ENCODE measurements at places on chromosomes 1 and 21.

GRCh38 chr21:31557421-31558188 lies 101.9 kb upstream of the SOD1 start:
- no peak for DNase-seq

GRCh38 chr1:155198547-155198906 lies 9.2 kb downstream of the THBS3 start:
- DNase-seq = no peak

- no peak for DNase-seq
These were observed 18.0 kb downstream of the PIK3C2B start for GRCh38 chr1:204476563-204476962.

DNA sequence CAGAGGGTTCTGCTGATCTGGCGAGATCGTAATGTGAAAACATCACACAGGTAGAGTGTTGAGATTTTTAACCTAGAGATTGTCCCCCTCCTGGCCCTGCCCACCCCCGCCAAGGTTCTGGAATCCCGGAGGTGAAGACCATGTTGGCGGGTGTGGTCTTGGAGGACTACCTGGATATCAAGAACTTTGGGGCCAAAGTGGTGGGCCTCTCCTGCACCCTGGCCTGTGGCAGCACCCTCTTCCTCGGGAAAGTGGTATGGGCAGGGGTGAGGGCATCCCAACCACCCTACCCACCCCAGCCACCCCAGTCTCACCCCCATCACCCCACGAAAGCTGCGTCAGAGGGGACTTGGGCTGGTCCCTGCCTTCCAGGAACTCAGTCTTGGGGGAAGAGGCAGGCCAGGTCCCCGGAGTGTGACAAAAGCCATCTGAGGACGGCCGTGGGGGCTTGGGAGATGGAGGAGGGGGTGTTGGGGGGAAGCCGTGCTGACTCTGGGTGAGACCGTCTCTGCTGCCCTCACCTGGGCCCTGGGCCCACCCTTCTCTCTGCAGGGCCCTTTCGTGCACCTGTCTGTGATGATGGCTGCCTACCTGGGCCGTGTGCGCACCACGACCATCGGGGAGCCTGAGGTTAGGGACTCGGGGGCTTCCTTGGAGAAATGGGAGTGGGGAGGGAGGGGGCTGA lies 4.4 kb downstream of the CLCNKB start:
- DNase-seq = no peak

DNA sequence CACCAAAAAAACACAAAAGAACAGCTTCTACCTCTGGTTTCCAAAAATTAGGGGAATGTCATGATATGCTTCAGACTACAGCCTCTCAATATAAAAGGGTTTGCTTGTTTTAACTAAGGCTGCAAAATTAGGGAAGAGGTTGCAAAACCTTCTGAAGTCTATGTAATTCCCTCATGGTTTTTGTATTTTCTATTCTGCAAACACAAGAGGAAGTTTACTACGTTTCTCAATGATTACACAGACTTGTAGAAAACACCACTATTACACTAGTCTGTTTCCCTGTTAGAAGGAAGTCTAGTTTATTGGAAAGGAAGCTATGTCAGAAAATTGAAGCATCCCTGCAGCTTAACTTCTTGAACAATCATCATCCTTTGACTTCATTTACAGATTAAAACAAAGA lies 229.7 kb upstream of the FMN2 start:
- no peak for DNase-seq

DNA sequence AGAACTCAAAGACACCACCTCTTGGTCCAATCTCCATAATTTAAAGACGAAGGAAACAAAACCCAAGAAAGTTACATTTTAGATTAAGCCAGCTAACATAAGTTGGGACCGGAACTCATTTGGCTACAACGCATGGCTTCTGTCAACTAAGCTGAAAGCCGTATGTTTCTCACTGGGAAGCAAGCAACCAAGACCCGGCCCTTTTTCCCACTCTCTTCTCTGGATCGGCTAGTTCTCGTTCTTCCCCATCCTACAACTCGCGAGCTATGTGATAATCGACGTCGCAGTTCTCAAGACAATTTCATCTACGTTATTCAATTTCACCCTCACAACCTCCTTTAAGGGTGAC lies 601 bp downstream of the CCT8 start:
- DNase-seq = no peak

- DNase-seq = no peak
These were observed 246.4 kb downstream of the MATN1 start for GRCh38 chr1:30476911-30477459.

GRCh38 chr1:8706995-8707396 lies 110.4 kb downstream of the RERE start:
- no peak for DNase-seq

- DNase-seq = no peak
These were observed 95.8 kb upstream of the UBE2U start for GRCh38 chr1:64107632-64108031.

DNA sequence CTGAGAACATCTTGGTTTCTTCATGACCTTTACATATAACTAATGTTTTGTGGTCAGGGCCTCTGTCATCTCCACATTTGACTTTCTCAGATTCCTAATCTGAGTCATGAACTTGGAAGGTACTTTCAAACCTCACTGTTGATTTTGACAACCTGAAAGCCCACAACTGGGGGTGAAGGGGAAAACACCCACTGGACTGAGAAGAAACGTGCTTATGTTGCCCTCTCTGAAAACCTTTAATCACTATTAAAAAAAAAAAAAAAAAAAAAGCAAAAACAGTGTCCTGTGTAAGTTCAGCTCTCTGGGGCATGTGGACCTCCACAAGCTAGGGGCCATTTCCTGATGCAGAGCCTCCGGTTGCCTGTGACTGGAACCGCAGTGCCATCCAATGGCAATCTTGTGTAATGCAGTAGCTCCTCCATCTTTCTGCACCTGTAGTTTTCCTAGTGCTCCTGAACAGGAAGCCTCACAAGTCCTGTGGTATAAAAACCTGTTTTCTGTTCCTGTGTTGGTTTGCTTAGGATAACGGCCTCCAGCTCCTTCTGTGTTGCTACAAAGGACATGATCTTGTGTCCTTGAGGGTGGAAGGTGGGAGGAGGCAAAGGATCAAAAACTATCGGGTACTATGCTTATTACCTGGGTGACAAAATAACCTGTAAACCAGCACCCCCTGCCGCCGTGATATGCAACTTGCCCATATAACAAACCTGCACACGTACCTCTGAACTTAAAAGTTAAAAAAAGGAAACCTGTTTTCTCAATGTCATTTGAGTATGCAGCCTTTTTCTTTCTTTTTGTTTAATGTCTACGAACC lies 124.5 kb downstream of the ZNF648 start:
- no peak for DNase-seq

GRCh38 chr1:197924516-197925123 lies 7.4 kb downstream of the LHX9 start:
- no peak for DNase-seq

DNA sequence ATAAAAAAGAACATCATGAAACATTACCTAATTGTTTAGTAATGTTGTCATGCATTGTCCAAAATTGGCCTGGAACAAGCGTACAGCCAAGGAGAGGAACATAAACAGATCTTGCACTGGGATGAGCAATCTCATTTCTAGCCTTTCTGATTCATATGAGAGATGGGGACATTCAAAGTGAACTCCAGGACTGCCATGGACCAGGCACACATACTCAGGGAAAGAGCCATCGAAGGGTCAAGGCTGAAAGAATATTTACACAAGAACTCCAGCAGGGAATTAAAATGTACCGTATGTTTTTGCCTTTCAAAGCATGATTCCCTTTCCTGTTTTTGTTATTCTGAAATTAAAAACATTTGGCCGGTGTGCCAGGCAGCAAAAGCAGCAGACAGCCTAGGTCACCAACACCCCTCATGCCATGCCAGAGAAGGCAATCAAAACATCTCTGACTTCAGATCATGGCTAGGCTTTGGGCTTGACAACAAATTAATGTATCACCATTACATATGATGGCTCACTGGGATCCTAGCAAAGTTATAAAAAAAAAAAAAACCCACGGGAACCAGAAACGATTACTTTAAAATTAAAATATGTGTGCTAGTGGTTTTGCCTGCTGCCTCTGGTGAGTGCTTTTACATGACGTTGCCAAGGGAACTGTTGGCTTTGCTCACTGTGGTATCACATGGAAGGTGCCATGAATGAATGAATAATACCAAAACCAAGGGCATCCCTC lies 159.8 kb downstream of the TGFBR3 start:
- DNase-seq = no peak

DNA sequence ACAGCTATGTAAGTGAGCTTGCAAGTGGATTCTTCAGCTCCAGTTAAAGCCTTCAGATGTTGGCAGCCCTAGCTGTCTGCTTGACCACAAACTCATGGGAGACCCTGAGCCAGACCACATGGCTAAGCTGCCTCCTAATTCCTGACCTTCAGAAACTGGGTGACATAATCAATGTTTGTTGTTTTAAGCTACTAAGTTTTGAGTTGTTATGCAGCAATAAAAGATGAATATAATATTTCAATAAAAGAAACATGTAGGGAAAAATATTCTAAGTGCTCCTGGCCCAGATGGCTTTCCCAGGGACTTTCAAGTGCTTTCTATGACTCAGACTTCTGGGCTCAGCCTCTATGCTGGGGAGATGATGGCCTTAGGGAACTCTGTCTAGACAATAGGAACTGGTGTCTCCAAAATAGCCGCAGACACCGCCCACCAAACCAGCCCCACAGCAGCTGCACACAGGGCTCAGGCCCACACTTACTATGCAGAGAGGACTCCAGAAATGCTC lies 20.3 kb upstream of the AZIN2 start:
- DNase-seq = no peak

GRCh38 chr1:30988045-30988444 lies 77.5 kb downstream of the PUM1 start:
- no peak for DNase-seq

DNA sequence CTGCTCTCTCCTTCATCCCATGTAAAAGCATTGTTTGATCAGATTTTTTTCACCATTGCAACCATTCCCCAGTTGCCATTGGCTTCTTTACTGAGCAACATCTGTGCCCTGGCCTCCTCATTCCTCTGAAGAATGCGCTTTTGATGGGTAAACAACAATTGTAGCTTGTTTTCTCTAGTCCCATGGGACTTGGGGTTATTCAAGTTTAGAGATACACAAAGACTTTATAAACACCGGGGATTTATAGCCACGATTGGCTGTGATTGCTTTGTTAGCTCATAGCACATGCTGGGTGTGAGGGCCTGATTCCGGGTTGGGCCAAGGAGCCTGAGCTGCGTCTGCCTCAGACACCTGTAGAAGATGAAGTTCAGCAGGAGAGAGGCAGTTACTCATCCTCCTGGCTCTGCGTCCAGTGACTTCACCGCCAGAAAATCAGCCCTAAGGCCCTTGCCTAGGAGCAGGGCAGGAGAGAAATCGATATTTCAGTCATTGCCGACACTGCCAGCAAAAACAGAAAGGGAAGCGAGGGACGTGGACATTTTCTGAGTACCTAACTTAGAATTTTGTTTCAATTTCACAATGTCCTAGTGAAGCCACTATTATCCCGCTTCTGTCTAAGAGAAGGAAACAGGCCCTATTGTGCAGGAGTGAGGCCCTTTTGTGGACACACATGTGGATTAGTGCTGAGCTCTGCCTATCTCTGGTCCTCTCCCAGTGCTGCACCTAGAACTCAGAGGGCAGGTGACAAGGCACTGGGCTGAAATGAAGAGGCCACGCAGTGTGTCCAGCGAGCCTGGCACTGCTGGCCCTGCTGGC lies 159.8 kb upstream of the USP24 start:
- no peak for DNase-seq

GRCh38 chr21:42198929-42199867 lies 19.7 kb upstream of the ABCG1 start:
- DNase-seq = no peak

DNA sequence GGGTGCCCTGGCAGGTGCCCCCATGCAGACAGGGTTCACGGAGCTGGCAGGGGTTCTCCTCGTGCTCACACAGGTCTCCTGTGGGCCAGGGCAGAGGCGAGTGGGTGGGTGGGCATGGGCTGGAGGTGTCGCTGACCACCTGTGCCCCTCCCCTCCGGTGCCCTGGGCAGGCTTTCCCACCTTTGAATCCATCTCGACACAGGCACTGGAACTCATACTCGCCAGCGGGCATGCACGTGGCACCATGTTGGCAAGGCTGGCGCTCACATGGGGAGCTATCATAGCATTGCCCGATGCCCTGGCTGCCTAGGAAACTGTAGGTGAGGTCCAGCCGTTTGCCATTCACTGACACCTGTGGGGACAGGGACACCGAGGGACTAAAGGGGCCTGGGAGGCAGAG lies 16.0 kb downstream of the LDLRAD2 start:
- DNase-seq = no peak

- DNase-seq = no peak
These were observed 9.2 kb upstream of the IFI44 start for GRCh38 chr1:78640462-78640861.

- DNase-seq = no peak
These were observed 5.7 kb downstream of the TMEM50A start for GRCh38 chr1:25343872-25344271.

DNA sequence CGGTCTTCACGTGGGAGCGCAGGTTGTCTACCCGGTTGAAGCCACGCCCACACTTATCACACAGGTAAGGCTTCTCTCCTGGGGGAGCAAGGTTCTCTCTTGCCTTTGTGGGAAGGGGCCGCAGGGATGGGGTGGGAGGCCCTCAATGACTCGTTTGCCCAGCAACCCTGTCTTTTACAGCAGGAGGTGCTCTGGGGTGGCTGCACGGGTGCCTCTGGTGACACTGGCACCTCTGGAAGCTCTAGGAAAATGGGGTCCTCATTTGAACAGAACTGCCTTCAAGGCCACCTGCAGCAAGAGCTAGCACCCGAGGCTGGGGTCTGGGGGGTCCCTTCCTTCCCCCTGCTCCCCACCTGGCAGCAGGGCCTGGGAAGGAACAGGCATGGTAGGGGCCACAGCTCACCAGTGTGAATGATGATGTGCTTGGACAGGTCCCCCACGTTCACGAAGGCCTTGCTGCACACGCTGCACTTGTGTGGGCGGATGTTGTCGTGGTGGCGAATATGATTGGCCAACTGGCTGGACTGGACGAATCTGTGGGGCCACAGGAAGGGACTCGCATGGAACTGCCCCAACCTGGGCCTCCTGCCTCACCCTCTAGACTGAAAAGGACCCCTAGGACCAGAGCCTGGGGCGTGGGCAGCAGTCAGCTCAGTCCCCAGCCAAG lies 33.1 kb downstream of the ZBTB17 start:
- no peak for DNase-seq

DNA sequence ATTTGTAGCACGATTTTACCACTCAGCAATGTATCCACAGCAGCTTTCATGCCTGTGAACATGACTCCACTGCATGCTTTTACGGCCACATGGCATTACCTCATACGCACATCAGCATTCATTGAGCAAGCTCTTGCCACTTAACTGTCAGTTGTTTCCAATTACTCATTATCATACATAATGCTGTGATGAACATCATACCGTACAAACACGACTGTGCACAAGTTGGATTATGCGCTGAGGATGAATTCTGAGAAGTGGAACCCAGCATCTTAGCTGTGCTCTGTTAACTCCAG lies 9.6 kb downstream of the UMODL1 start:
- DNase-seq = no peak

- DNase-seq = no peak
These were observed 11.4 kb downstream of the EDEM3 start for GRCh38 chr1:184743062-184743756.

GRCh38 chr1:156090138-156090839 lies 8.0 kb upstream of the MEX3A start:
- DNase-seq = no peak

- DNase-seq = no peak
These were observed 127.2 kb downstream of the AJAP1 start for GRCh38 chr1:4781646-4782045.

GRCh38 chr1:158035014-158035413 lies 41.6 kb downstream of the KIRREL1 start:
- no peak for DNase-seq

- no peak for DNase-seq
These were observed 76.0 kb downstream of the MAP3K7CL start for GRCh38 chr21:29206445-29206844.

- DNase-seq = no peak
These were observed 1.4 kb upstream of the ANKRD13C start for GRCh38 chr1:70355920-70356319.

Measured in central memory CD8-positive, alpha-beta T cell (primary cell).